Fibroblast of lung (primary cell): ENCODE measurements at places on chromosomes 5 and 9. TPM values are rescaled to one million over a fixed set of nuclear protein-coding genes. Genes with fewer than 3 reads are reported as not detected.

DNA sequence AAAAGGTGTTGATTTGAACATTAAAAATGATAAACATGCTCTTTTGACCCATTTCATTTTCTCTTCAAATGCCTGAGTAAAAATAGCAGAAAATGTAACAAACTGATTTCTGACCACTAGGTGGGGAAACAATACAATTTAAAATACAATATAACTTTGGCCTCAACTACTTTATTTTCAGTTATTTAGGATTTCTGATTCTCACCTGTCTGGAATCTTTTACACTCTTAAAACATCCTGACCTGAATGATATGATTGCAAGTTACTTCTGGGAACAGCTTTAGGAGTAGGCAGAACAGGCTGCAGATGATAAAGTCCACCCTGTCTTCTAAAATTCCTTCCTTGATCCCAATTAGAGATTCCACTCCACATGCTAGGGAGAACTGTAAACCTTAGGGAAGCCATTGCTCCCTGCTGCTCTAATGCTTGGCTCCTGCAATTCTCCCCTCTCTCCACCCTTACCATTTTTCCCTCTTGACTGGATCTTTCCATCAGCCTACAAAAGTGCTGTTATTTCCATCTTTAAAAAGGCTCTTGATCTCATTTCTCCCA lies 70.3 kb downstream of the FYB1 start:
- no peak for DNase-seq

DNA sequence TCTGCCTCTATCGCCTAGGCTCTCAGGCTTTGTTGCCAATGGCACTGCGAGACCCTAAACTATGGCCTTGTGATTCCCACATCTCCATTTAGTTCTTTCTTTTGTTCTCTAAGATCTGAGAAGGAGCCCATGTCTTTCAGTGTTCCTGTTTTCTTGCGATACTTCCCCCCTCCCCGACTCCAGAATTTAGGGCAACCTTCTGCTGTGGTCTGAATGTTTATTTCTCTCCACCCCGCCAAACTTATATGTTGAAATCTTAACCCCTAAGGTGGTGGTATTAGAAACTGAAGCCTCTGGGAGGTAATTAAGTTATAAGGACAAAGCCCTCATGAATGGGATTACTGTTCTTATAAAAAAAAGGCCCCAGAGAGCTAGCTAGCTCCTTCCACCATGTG lies 6.4 kb downstream of the TMC1 start:
- DNase-seq: no peak

- DNase-seq: no peak
These were observed 41.8 kb downstream of the HK3 start for GRCh38 chr5:176857216-176857893.

GRCh38 chr5:137252512-137252911 lies 246.6 kb downstream of the SPOCK1 start:
- peak; percentile 62 for DNase-seq

CKS2 gene
- 25.9 and 69.7 TPM in 2 replicates for total RNA-seq

GRCh38 chr9:132228062-132228461 lies 66.2 kb downstream of the NTNG2 start:
- DNase-seq: no peak

DNA sequence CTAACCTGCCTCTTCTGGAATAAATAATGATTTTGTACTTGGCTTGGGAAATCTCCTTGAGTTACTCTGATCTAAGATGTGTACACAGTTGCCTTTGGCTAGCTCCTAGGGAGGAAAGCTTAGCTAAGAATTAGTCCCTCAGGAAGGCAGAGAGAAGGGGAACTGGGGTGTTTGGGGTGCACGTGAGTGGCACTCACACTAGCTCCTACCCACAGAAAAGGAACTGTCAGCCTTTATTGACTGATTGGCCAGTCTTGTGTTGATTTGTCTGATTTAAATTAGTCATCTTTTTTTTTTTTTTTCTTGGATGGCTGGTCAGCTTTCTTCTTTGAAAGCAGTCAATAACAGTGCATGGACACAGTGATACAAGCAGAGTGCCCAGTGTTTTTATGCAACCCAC lies 107.7 kb downstream of the DMRT2 start:
- DNase-seq: no peak
